ENCODE measurements at places on chromosomes 6 and 20.

- DNase-seq = no peak
These were observed 1.9 kb downstream of the EBF4 start for GRCh38 chr20:2694519-2694918.

GRCh38 chr6:153959276-153959675, 79.8 kb upstream of the OPRM1 start:
- no peak for DNase-seq

GRCh38 chr20:48041078-48041780, 255.9 kb upstream of the SULF2 start:
- DNase-seq = no peak

- DNase-seq = no peak
These were observed 29.1 kb downstream of the HLA-DPB1 start for GRCh38 chr6:33104887-33105286.

DNA sequence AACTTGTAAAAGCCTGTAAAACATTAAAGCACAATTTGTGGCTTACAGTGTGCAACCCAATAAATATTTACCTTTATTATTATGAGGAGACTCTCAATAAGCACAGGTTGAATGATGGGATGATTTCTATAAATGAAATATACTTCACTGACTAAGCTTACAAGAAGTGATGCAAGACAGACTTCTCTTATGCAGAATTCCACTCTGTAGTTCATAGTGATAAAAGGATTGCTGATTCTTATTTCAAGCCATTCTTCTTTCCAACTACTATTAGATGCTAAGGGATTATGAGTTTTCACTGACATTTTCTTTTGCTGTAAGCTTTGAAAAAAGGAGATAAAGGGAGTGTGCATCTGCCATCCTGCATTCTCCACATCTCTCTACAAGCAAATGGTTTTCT, 149.0 kb upstream of the ARG1 start:
- DNase-seq = no peak

DNA sequence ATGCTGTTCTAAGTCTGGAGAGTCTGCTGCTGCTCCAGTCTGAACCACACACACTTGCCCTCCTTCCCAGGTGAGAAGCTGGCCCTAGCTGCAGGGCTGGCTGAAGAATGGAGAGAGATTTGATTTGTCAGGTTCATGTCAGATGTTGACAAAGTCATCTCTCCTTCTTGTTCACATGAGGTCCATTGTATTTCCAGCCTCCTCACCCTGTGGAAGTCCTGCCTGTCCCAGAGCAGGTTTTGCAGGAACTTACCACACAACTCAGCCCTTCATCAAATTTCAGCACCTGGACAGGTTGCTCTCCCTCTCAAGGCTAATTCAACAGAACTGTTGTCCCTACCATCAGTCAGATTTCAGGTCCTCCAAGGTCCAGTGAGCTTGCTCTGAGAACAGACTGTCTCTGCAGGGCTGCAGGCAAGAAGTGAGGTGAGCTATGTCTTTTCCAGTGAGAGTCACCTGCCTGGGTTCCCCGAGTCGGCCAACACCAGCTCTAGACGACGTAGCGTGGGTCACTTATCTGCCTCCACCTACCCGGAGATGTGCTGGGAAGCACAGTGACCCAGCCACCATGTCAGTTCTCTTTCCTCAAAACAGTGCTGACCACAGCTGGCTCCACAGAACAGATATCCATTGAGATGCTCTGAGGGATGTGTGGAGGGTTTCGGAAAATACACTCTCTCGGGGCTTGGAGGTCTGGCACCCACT, 58.0 kb upstream of the CD93 start:
- no peak for DNase-seq

GRCh38 chr6:46674410-46674809, 13.3 kb upstream of the TDRD6 start:
- DNase-seq = no peak

GRCh38 chr20:3296261-3297078, 57.5 kb upstream of the SLC4A11 start:
- DNase-seq = no peak
